Tibial nerve (tissue), 4 donors: ENCODE measurements at places on chromosomes 7 and 10.

DNA sequence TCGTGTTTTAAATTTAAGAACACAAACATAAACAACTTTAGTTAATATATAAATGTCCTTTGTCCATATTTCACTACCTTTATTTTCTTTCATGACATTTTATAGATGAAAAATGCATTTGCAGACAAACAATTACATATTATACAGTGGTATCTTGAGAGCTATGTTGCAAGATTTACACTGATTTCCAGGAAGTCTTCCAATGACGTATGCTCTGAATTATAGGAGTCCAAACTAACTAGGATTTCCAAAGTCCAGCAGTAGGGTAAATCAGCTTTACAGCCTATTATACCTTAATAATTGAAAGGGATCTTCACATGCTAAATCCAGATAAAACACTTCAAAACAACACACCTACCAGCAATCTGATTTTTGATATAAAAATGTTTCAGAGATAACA is 69.4 kb downstream of the HYCC1 start:
- DNase-seq, result no peak

DNA sequence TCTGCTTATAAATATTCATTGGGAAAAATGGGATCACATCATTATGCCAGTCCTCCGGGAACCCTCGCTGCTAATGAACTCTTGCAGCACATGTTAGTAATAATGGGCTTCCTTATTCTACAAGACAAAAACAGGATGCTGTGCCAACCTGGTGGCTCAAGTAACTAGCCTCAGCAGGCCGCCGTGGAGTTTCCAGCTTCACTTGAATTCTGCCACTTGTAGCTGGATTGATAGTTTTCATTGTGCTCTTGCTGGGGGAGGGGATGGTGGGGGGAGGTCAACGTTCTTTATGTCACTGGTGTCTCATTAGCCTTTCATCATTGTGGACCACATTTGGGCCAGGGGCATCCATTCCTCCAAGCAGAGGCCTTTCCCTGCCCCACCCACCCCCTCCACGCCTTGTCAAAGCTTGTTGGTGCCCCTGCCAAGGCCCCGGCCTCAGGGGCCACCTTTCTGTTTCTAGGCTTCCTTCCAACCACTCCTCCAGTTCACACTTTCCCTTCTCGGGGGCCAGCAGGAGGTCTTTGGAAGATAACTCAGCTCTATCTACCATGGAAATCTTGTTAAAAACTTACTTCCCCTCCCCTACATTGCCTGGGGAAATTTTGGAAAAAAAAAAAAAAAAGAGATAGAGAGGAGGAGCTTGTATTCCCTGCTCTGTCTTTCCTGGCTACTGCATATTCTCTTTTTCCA is 153.9 kb downstream of the BMPER start:
- peak; percentile 44 for DNase-seq

- no peak for DNase-seq
These were observed 191.9 kb downstream of the ABCA13 start for GRCh38 chr7:48363174-48363573.

DNA sequence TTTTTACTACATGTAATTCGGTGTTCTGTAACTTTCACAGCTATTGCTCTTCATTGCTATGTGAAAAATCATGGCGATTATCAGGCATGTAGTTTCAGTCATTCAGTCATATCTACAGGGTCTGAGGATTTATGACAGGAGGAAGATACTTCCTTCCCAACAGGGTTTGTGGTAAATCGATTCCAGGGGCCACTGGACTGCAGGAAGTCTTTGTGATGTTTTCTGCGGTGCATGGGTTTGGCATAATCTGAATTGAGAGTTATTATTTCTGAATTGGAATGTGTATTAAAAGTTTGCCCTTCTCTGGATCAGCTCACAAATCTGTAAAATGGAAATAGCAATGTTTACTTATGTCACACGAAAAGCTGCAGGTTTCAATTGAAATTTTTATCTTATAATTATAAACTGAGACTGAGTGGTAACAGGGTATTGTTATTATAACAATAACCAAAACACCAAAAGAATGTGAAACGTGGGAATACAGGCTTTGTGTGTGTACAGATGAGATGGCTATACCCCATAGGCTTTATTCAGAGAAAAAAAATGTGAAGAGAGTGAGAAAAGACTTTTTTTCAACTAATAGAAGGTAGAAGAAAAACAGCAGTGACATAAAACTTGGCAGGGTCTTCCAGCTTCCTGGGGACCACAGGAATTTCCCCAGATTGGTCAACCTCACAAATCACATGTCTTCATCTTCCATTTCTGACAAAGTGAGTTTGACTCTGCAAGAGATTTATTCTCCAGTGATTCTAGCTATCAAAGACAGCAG is 307.7 kb upstream of the NFE2L3 start:
- DNase-seq, result no peak

- no peak for DNase-seq
These were observed 3.1 kb downstream of the NKX2-3 start for GRCh38 chr10:99535764-99536337.

DNA sequence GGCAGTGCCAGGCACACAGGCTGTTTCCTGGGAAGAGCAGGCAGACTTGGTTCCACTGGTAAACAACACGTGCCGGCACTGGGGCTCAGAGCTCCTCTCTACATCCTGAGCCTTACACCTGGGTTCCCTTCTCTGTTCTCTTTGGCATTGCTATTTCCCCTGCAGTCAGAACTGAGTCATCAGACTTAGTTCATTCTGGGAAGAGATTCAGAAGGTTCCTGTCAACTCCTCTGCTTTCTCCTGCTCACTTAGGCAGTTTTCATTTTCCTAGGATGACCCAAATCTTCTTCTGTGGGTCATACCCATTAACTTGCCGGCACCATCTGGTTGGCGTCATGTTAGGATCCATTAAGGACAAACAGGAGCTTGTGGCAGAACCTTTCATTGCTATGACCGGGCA is 33.4 kb upstream of the LRRC18 start:
- no peak for DNase-seq

- no peak for DNase-seq
These were observed 100.8 kb downstream of the EGFR start for GRCh38 chr7:55119571-55119970.

DNA sequence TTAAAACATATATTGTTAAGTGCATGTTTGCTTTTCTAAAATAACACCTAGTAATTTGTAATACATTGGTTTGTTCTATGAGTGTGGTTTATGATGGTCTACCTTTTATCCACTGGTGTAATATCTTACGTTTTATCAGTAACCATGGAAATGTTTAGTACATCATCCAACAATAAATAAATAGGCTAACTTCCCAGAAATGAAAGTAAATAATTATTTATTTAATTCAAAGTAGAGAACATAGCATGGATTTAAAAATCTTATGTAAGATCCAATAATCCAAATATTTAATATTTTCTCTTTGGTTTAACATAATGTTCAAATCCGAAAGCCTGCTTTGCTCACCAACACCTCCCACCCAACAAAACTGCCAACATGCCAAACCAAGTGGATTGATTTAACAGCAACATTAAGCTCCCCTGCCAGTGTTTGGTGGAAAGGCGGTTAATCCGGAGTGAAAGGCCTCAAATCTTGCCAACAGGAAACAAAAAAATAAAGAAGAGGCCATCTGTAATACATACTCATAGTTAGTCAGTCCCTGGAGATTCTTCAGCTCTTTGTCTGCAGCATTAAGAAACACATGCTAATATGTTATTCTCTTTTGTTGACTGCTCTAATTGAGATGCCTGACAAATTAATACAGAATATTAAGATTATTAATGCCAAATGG is 897.8 kb downstream of the CNTNAP2 start:
- no peak for DNase-seq

GRCh38 chr7:46600340-46600739 is 679.3 kb upstream of the IGFBP3 start:
- DNase-seq, result peak; percentile 70

GRCh38 chr10:56763090-56763489 is 402.0 kb upstream of the ZWINT start:
- DNase-seq, result no peak

GRCh38 chr10:43900571-43900970 is 251.9 kb upstream of the ZNF32 start:
- no peak for DNase-seq

DNA sequence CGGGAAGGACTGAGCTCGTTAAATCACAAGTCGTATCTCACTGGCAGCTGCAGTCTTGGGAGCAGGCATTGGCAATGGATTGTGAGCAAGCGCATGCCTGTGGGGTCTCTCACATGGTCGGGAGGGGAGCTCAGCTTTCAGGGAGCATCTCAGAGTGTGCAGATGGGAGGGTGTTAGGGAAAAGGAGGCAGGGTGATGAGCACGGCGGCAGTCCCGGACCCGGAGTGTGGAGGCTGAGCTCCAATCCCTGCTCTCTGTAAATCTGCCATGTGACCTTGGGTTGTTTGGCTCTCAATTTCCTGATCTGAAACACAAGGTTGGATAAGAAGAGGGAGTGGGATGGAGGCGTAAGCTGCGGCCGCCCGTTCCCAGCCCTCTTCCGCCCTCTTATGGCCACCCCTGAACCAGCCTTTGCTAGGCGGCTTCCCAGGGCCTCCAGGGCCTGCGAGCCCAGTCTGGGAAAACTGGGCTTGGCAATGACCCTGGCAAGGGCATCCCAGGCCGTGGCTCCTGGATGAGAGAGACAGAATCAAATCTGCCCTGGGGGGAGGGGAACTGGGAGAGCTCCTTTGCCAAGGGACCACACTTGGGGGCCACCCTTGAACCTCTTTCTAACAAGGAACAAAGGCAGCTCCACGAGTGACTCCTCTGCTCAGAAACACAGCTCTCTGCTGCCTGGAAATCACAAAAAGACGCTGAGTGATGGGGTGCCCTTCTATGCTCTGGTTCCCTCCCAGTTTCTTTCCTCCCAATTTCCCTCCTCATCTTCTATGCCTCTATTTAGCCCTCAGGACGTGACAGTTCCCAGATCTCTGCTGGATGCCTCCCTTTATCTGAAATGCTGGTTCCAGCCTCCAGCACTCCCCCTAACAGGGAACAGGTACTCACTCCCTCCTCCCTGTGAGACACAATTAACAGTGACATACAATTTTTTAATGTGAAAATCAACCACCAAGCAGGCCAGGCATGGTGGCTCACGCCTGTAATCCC is 41.7 kb upstream of the LOXL4 start:
- DNase-seq, result peak; percentile 60

GRCh38 chr10:90571481-90572258 is 286.2 kb downstream of the HTR7 start:
- DNase-seq, result no peak

GRCh38 chr7:158949359-158949758 is 93.0 kb downstream of the DYNC2I1 start:
- no peak for DNase-seq

DNA sequence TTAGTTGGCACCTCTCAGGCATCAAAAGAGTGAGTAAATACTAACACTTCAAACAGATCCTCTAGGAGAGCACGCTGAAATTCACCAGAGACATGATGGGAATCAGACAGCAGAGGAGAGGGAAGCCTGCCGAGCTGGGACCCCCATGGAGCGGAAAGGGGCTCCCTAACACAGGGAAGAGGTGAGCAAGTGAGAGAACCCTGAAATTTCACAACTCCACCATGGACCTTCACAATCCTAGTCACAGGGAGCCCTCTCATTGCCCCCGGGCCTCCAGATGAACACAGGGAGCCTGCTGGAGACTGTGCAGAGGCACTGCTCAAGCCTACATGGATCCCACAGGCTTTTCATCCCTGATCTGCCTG is 59.2 kb upstream of the ANTXRL start:
- no peak for DNase-seq

DNA sequence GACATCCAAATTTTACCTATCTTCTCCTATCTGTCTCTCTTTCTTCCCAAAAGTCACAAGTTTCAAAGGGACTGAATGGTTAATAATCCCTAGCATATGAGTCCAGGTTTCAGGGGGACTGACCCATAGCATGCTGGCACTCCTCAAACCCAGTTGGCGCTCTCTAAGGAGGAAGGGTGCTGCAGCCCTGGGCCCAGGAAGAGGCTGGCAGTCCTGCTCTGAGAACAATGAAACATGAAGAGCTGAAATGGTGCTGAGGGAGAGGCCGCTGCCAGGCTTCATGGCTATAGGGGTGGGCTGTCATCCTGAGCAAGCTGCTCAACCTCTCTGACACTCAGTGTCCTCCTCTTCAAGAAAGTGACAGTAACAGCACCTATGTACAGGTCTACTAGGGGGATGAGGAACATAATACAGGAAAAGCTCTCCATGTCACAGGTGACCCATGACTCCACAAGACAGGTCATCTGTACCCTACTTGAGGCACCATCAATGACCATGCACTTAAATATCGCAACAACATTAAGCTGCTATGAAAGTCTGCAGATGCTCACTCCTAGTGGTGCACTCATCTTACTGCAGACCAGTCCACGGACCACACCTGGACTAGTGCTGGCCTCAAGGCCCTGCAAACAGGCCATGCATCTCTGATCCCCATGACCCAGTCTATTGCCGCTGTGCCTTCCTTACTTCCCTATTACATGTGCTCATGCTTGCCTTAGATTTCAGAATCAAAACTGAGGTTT is 17.0 kb downstream of the COBL start:
- no peak for DNase-seq

GRCh38 chr10:51928162-51928561 is 228.8 kb upstream of the CSTF2T start:
- no peak for DNase-seq

DNA sequence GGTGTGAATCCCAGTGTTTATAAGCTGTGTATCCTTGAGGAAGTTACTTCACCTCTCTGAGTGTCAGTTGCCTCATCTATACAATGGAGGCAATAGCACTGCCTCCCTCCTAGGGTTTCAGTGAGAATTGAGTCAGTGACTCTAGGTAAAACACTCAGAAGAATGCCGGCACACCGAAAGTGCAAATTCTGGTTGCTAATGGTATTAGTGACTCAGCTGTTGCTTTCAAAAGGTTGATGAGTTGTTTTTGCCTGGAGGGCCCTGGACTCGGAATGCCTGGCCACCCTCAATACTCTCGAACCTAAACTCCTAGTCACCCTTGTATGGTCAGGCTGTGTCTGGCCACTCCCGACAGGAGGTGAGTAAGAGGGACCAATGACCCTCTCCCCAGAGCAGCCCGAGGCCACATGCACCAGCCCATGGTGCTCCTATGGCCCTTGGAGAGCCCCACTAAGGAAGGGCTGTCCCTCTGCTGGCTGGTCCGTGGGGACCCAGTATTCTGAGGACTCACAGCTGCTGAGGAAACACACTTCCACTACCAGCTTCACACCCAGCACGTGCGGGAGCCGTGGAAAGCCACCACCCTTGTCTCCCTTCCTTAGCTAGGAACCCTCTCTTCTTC is 60.2 kb downstream of the CALML3 start:
- no peak for DNase-seq

DNA sequence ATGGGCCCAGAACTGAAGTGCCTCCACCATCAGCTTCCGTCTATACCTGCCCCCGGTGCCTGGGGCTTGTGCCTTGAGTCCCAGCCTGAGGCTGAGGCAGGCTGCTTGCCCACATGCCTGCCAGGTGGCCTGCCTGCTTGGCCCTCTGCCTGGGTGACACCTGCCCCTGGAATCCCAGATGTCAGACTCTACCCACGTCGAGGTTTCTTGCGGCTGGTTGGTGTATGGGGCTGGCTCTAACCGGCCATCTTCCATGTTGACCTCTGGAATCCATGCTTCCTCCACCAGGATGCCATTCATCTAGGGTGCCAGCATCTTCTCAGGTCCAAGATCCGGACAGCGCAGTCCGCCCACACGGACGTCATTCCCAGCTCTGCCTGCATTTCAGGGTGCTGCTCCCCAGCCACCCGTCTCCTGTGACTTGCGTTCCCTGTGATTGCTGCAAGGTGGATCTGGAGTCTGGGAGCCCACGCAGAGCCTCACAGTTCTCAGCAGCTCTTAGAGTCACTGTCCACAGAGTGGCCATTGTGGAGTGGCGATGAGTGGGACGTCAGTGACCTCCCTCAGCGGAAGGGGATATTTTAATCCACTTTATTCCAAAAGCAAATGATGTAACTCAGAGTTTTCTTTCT is 298.1 kb downstream of the TCERG1L start:
- DNase-seq, result no peak

- no peak for DNase-seq
These were observed 901 bp upstream of the CCNY start for GRCh38 chr10:35335133-35336083.
